Panc1 (cell line): ENCODE measurements at places on chromosomes 5 and 9.

DNA sequence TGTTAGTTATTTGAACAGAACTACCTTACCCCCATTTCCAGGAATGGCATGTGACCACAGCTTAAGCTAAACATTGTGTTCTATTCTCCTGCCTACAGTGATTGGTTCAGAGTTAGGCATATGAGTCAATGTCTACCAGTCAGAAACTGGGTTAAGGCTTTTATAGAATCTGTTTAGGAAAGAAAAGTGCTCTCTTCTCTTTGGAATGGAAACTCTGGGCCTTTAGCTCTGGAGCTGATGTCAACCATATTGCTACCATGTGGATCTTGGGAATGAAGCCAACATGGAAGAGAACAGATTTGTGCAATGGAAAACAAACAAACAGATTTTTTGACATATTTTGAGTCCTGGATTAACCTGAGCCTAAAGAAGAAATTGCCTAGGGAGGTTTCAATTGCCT is 488.9 kb upstream of the TNC start:
- DNase-seq = no peak

DNA sequence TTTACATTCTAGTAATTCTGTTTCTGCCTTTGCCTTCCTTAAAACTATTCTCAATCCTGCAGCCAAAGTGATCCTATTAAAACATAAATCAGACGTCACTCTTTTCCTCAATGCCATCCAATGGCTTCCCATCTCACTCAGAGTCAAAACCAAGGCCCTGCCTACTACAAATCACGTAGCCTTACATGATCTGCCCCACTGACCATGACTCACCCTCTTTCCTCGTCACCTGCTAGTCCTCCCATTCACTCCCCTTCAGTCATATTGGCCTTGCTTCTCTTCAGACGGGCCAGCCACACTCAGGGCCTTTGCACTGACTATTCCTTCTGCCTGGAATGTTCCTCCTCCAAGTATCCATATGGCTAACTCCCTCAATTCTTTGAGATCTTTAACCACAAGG is 39.0 kb upstream of the DMXL1 start:
- DNase-seq = no peak

DNA sequence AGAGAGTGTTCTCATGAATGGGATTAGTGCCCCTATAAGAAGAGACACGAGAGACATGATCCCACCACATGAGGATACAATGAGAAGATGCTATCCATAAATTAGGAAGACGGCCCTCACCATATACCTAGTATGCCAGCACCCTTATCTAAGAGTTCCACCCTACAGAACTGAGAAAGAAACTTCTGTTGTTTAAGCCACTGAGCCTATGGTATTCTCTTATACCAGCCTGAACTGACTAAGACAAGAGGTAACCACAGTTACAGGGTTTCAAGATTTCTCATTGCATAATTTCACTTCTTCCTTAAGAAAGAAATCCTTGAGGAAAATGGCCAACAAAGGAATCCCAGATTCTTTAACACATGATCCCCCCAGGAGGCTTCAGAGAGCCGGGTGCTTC is 412.4 kb downstream of the NTRK2 start:
- no peak for DNase-seq

DNA sequence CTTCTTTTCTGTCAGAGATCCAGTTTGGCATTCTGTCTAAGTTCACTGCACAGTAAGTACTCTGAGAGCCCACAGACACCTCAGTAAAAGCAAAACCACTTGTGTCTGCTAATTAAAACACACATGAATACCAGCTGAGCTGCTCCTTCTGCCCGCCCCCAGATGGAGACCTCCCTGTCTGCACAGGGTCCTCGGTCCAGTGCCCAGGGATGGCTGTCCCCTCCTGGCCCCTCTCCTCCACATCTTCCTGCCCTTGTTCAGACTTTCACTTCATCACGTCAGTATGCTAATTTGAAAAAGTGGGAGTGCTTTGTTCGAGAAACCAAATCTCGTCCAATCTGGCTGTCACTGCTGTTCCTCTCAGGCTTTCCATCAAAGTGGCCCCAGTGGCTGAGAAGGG is 43.5 kb downstream of the LIX1 start:
- no peak for DNase-seq

DNA sequence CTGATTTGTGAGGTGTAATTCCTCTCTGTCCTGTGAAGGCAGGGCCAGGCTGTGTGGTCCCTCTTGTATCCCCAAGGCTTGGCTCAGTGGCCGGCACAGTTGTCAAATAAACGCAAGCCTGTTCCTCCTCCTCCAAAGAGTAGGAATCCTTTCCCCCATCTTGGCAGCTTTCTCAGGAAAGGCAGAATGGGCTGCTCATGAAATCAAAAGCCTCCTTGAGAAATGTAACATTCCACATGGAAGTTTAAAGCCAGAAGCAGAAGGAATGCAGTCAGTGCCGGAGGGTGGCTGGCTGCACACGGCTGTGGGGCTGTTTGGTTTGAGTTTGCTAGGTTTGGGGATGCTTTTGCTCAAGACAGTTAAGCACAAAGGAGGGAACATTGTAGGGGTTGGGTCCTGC is 34.5 kb upstream of the MED10 start:
- no peak for DNase-seq

DNA sequence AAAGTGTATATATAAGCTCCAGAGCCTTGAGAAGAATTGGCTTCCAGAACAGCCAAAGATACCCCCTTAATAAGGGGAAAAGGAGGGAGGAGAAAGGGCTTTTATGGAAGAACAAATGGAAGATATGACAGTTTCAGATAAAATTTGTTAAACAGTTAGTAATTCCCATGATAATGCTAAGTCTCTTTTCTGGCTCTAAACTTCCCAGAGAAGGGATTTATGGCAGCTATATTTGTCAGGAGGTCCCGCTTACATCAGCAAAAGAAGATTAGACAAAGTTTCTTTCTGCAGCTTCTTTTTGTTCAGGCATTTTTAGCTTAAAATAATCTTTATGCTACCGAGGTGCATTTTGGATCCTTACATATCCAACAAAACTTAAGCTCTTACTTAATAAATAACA is 14.3 kb upstream of the SLC36A3 start:
- DNase-seq = no peak

DNA sequence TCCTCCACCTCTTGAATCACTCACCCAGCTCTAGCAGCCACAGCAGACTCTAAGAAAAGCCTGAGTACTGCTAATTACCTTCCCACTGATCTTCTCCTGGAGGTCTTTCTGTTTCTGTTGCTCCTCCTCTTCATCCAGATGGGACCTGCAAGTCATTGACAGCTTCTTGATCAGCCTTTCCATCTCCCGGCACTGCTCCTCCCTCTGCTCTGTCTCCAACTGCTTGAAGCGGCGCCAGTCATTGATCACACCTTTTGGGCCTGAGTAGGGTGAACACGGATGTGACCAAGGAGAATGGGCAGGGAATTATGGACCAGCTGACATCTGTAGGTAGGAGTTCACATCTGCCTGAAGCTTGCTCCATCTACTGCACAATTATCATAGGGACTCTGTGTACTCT is 5.5 kb downstream of the PDCL start:
- no peak for DNase-seq

DNA sequence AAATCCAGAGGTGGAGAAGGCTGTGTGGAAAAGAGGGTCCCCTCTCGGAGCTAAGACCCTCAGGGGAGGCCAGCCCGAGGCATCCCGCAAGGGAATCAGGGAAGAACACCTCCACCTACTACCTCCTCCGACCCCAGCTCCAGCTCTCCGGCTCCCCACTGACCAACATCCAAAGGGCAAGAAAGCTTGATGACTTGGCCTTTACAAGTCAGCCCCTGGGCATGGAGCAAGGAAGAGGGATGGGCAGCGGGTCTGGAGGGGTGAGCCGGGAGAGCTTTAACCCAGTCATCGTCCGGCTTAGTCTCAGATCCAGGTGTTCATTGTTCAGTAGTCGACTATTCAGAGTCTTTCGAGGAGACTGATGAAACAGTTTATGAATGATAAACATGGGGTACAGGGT is 32.1 kb downstream of the ERAP1 start:
- DNase-seq = no peak

DNA sequence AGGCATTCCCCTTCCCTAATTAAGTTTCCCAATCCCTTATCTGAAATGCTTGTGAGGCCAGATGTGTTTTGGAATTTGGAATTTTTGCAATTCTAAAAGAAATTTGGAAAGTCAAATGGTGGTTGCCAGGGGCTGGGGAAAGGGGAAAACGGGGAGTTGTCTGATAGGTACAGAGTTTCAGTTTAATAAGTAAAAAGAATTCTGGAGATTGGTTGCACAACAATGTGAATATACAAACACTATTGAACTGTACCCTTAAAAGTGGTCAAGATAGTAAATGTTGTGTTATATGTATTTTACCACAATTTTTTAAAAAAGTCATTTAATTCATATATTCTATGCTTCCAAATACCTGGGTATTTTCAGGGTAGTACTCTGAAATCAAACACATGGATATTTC is 154.5 kb downstream of the ADAMTS12 start:
- DNase-seq = no peak

- DNase-seq = no peak
Observed at GRCh38 chr9:130820135-130820738, 14.8 kb upstream of the ABL1 start.
